Hippocampal formation (tissue), 2 donors: ENCODE measurements at places on chromosomes 1 and 21.

DNA sequence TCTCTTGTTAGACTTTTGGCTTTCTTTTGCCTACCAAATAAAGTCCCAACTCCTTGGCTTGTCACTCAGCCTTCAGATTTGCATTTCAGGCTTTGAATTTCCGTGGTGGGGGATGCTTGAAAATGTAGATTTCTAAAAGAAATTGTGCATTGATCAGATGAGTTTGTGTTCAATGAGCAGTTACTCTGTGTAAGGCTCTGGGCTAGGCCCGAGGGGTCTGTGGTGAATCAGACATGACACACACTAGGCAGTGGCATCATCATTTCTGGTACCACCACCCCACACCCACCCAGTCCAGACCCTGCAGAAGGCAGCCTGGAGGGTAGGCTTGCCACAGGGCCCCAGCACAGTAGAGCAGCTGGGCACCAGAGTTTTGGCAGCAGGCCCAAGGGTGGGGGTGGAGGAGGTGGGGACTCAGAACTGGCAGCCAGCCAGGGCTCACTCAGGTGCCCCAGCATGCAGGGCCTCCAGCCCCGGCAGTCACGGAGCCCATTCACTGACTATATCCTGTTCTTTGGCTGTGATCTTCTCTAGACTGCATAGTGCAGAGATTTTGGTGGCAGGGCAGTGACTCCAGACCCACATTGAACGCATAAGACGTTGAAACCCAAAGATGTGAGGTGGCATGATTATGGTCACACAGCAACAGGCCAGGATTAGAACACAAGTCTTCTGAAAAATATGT lies 97.2 kb upstream of the ARTN start:
- no peak for DNase-seq

DNA sequence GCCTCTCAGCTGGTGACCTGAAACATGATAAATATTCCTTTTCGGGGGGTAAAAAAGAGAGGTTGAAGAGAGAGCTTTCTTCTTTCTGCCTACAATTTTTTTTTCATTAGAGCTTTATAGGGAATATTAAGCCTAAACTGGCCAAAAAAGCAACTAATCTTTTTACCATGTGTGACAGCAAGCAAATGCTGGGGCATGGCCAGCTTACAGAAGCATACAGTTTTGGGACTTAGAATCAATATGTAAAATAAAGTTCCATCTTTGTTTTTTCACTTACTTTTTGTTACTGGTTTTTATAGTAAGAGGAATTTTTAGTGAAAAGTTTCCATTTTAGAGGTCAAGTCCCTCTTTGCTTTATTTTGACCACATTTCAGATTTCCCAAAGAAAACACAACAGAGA lies 301.2 kb upstream of the DEPDC1 start:
- no peak for DNase-seq

GRCh38 chr1:40392221-40392620 lies 18.7 kb downstream of the SMAP2 start:
- peak; percentile 78 for DNase-seq

GRCh38 chr1:186708694-186709097 lies 28.5 kb upstream of the PTGS2 start:
- DNase-seq = no peak

- no peak for DNase-seq
Observed at GRCh38 chr1:199976496-199977144, 50.9 kb upstream of the NR5A2 start.

DNA sequence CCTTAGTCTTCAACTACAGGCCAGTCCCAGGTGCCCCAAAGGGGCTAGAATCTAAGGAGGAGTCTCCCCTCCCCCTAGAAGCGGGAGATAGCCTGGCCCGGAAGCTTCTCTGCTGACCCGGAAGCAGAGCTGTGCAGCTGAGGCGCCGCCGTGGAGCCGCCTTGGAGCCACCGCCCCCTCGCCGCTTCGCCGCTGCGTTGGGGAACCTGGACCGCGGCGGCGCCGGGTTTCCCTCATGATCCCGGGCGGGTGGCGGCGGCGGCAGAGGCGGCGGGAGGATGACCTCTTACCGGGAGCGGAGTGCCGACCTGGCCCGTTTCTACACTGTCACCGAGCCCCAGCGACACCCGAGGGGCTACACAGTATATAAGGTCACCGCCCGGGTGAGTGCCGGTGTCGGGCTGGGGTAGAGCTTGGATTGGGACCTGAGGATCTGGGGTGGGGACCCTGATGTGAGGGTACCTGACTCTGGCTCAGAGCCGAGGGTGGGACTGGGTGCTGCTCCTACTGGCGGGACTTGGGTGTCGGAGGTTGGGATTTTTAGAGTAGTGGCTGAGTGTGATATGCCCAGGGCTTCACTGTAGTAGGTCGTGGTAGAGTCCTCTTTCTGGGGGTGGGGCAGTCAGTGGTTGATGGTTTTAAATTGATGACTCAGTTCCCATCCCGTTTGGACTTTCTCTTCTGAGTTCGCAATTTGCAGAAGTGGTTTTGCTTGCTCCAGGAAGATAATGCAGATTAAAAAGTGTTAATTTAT lies at the start of gene RPS6KC1:
Gene RPS6KC1 (plus strand): TSS at position 115 of the 754 bp plus-strand sequence. CDS start 164 bp downstream, at position 279.
- peak; percentile 70 for DNase-seq

GRCh38 chr21:30468900-30469714 lies 11.1 kb downstream of the KRTAP19-1 start:
- no peak for DNase-seq

GRCh38 chr1:178548108-178548507 lies 35.2 kb downstream of the TEX35 start:
- DNase-seq = no peak

DNA sequence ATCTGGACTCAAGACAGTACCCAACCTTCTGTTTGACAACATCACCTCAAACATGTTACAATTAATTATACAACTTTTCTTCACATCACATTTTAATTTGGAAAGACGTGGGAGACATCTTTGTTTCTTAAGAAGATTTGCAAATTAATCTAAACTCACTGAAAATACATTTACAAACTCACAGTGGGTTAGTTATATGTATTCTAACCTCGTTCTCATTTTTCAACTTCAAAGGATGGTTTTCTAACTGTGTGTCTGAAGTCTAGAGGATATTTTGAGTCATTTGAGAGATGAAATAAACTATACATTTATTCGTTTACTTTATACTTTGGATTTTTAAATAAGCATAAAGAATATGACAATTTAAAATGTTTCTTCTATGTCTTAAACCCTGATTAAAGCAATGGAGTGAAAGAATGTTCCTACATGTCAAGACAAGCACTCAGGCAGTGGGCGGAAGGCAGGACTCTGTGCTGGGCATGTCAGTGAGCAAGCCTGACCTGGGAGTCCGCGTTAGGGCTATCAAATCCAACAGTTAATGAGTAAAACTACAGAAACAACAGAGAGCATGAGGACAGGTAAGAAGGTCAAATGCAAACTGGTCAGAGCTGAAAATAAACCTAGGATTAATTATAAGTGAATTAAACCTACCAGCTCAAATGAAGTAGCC lies 76.5 kb upstream of the CTTNBP2NL start:
- no peak for DNase-seq

DNA sequence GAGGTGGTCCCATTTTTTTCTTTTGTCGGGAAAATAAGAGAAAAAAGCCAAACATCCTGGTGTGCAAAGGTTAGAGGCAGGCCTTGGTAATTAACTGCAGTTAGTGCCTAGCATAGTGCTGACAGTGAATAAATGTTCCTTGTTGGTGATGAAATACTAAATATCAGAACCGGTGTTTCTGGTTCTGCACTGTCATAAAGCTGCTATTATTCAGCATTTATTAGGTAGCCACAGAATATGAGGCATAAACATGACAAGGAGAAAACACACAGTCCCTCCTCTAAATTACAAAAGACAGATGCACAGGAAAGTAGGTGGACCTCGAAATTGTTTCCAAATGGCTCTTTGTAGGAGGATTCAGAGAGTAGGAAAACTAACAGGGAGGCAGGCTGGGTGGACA lies 122.0 kb upstream of the ADGRL2 start:
- no peak for DNase-seq

GRCh38 chr1:62386351-62387121 lies 50.3 kb upstream of the USP1 start:
- no peak for DNase-seq

GRCh38 chr1:167081594-167082156 lies 8.5 kb downstream of the GPA33 start:
- no peak for DNase-seq

GRCh38 chr1:66533804-66534740 lies at the start of gene SGIP1:
Gene SGIP1 (plus strand): TSS chr1:66534153. CDS start chr1:66534359, 206 bp downstream.
- DNase-seq = peak; percentile 82

- DNase-seq = peak; percentile 18
Observed at GRCh38 chr1:18249631-18250030, 142.0 kb downstream of the IGSF21 start.

DNA sequence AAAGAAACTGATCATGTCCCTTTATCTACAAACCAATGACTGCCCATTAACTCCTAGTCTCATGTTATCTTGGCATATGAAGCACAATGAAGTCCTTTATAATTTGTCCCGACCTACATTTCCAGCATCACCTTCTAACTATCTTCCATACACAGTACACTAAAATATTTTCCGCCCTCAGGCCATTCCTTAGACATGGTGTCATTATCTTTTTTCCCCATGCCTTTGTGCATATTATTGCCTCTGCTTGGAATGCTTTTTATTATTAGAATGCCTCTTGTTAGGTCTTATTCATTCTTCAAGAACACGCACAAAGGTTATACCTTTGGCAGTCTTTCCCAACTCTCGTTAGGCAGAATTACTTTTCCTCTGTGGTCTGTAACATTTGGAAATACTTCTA lies 39.6 kb downstream of the ATG4C start:
- no peak for DNase-seq

DNA sequence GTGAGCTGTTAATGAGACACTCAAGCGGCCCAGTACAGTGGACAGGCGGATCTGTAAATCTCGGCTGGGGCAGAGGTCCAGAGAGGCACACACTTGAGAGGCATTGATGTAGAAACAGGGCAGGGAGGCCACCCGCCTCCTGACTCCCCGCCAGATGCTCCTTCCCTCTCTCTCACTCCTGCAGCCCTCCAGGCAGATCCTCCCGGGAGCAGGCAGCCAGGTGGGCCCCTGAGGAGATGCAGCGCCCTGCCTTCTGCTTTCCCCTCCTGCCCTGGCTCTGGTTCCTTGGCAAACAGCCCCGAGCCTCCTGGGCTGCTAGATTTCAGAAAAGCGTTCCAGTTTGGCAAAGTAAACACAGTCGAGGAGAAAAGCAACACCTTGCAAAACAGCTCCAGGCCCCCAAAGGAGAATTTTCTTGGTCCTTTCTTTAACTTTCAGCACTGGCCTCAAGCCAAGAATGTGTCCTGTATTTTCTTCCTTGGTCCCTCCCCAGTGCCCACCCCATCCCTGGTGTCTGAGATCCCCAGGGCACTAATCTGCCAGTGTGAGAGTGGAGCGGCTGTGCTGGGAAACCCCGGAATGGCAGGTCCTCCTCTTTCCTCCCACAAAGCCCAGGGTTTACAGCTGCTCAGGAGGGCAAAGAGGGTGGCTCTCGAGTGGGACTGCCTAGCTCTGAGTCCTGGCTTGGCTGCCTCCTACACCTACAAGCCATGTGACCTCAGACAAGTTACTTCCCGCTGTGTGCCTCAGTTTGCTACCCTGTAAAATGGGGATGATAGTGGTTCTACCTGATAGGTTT lies 29.4 kb upstream of the IFNLR1 start:
- DNase-seq = no peak

GRCh38 chr1:60998786-60999185 lies 83.6 kb upstream of the NFIA start:
- no peak for DNase-seq

DNA sequence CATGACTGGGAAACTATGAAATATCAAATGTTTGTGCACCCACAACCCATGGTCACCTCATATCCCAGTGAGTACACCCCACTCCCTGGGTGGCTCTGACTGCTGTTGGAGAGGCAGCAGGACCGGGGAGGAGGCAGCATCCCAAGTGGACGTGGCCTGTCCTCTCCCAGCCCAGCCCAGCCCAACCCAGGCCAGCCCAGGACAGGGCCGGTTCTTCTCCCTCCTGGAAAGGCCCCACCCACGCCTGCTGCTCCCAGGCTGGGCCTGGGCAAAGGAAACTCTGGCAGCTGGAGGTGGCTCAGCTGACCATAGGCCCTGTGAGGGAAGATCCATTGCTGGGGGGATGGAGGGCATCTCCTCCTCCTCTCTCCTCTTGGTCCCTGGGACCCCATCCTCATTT lies 19.1 kb downstream of the MATN1 start:
- DNase-seq = no peak

- no peak for DNase-seq
Observed at GRCh38 chr1:234885601-234886000, 243.0 kb downstream of the TOMM20 start.

DNA sequence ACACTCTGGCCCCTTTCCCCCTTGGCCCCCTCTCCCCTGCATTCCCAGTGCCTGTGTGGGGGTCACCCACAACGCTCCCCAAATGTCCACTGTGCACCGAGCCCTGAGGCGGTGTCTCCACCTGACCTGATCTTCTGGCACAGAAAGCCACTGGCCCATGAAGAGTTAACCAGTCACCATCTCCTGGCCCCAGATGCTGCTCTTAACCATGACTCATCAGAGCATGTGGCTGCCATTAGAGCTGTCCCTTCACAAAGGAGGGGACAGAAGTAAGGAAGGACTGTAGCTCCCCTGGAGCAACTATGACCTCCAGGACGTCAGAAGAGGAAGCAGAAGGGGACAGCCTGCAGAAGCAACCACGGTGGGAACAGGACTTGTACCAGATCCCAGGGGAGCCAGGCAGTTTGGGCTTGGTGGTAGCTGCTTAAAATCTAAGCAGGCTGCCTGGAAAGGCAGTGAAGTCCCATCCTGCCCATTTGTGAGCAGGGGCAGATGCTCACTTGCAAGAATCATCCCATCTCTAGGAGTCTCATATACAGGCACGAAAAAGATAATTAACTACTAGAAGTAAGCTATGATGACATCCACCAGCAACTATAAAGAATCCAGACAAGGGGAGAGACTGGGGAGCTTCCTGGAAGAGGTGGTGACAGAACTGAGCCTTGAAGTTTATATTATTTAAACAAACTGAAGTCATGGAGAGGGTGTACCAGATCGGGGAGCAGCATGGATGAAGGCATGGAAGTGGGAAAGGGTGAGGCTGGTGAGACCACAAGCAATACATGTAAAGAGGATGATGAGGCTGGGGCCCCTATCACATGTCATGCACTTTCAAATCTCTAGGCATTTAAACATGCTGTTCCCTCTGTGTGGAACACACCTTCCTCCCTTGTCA lies 1.1 kb upstream of the TTC39A start:
- no peak for DNase-seq

DNA sequence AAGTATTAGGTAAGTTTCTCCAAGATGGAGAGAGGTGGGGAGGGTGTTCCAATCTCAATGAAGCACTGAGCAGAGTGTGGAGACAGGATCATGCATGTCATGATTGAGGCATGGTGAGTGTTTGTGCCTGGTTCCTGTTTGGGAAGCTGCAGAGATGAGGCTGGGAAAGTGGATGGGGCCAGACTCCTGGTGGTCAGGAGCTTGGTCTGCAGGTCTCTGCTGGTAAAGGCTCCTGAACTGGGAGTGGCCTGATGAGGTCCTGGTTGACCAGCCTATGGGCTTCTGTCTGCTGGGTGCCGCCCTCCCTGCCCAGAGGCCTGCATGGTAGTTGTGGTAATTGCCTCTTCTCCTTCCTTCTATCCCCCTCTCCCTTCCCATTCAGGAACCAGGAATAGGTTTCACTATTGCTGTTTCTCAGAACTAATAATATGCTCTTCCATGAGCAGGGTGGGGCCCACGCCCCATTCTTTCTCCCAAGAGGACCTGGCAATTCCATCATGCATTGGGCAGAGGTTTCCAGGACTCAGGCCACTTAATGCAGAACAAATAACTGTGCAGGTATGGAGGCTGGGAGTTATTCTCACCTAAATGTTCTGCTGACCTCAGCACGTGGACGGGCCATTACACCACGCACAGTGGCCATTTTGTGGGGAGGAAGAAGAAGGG lies 24.5 kb downstream of the PROK1 start:
- no peak for DNase-seq
